ENCODE measurements at places on chromosomes 3 and 15.

DNA sequence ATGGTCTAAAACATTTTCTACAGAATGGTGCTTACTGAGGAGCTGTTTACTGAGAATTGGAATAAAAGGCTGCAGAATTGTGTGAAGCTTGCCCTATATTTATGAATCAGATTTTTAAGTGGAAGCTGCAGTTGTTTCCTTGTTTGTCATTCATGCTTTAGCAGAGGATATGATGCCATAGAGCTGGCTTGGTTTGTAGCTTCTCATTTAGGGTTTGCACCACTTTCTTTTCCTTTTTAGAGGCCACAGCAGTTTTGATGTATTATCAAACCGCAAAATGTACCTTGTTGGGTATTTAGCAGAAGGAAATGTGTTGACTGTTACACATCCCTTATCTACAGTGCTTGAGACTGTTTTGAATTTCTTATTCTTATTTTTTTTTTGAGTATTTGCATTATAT, 66.2 kb downstream of the RASA2 start:
- DNase-seq: no peak

DNA sequence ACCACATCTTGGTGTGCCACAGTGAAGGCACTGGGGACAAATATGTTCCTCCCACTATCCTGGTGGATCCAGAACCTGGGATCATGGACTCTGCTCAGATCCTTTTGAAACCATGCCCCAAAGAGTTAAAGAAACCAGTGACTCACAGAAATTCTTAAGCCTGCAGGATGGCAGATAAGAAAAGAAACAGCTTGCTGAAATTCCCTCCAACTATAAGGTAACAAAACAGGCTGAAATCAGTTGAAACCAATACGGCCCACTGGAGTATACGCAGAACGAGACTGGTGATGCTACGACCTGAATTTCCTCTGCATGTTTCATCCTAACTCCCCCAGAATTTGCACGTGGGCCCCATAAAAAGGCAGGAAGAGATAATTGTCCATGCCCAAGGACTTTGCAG, 209.6 kb downstream of the TJP1 start:
- DNase-seq: no peak

DNA sequence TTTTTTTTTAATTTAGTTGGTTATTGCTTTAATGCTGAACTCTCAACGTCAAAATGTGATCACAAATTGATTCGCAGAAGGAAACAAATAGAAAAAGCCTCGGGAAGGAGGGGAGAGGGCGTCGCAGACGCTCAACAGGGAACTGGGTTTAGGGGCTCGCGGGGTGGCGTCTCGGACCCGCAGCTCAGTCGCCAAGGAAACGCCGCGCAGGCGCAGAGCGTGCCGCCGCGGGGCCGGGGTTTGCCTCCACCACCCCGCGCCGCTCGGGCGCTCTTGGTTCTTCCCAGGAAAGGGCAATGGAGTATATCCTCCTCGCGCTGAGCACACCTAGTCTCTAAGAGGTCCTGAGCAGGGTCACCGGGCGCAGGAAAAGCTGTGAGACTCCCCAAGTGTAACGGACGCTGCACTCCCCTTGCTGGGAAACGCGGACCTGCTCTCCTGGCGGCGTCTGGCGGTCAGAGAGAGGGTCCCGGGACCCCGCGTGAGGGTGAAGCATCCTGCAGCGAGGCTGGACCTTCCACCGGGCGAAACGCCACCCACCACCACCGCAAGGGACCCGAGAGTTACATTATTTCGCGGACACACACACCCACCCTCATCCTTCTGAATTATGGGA, 753 bp downstream of the PLCH1 start:
- peak; percentile 79 for DNase-seq

DNA sequence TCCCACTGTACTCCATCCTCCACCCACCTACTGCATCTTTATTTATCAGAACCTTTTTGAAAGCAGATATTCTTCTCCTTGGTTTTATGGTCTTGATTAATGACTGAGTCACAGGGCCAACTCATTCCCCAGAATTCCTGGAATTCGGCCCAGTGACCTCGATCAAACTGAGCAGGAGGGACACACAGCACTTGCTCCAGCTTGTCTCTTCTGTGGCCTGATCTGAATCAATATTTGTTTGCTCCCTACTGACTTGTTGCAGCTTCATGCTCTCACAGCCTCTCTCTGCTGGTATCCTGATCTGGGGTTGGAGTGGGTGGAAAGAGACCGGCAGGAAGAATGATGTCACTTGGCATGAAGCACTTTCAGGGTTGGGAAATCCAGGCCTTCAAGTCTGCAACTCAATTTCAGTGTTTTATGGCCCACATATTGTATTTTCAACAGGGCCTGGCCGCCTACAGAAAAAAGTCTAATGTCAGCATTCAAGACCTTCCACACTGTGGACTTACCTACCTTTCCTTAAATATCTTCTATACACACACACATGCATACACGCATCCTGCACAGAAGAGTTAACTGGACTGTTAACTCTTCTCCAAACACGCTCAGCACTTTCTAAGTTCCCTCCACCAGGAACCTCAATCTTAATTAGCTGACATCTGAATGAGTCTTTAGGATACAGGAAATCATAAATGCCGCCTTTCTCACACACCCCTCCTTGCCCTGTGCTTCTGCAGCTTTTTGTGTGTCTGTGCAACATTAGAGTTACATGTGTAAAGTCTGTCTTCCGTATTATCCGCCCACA, 4.6 kb downstream of the ANXA2 start:
- peak; percentile 98 for DNase-seq

DNA sequence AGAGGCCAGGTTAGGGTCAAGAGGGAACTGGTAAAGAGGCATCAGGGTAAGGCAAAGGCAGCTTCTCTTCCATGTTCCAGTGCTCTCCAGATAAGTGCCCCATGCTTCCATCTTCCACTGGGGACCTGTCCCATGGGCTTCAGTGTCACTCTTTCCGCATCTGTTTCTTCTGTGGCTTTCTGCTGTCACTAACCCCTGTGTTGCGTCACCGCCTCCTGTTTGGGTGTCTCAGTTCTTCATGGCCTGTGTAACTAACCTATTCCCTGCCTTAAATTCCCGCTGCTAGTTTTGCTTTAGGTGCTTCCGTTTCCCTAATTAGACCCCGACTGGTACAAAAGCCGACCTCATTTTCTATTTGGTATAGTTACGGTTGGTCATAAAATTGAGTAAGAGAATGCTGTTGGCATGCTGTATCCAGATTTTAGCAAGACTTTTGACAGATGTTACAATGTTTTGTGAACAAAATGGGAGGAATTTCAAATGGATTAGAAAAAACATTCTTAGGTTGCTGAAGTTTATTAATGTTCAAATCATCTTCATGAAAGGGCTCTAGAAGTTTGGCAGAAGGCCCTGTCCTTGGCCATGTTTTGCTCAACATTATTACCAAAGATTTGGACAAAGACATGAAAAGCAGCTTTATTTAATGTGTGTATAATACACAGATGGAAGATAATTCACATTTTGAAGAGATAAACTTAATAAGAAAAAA, 245.3 kb downstream of the BBX start:
- DNase-seq: no peak

DNA sequence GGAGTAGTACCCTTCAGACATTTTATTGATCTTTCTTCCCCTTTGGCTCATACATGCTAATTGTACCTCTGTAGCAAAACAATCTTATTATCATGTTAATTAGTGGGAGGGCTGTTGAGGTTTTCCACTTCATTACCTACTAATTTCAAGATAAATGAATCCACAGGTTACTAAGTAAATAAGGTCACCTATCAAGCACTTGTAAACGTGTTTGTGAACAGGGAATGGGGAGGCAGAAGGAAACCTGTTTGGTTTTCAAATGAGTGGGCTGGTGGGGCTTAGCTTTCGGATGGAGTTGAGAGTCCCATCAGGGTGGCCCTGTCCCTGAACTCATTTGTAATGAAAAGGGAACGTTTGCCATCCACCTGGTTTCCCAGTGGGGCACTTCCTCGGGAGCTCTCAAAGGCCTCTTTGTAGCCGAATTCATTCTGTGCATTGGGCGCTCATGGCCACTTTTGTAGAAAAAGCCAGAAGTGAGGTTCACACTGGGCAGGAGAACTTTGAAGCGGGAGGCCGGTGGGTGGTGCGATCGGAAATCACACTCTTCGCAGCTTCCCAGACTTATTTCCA, 419.8 kb upstream of the NR2F2 start:
- no peak for DNase-seq

DNA sequence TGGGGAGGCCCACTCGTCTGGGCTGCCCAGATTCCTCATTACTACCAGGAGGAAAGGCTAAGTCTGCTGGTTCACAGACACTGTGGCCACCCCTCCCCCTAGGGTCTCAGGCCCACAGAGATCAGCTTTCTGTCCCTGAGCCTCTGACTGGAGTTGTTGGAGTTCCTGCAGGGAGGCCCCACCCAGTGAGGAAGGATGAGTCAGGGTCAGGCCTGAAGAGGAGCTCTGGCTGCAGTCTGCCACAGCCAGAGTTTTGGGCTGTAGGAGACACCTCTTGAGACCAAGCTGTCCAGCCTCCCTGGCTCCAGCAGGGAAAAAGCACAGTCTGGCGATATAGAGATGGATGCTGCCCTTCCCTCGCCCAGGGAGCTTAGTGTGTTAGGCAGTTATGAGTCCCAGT, 720.9 kb upstream of the SEMA6D start:
- DNase-seq: no peak

- no peak for DNase-seq
Observed at GRCh38 chr3:170476291-170476690, 57.6 kb downstream of the CLDN11 start.

- DNase-seq: no peak
Observed at GRCh38 chr3:195285372-195285771, 14.4 kb upstream of the XXYLT1 start.

- DNase-seq: no peak
Observed at GRCh38 chr3:172132721-172133311, 93.4 kb downstream of the FNDC3B start.

GRCh38 chr3:83039422-83039821, 1278.0 kb upstream of the GBE1 start:
- DNase-seq: peak; percentile 46

DNA sequence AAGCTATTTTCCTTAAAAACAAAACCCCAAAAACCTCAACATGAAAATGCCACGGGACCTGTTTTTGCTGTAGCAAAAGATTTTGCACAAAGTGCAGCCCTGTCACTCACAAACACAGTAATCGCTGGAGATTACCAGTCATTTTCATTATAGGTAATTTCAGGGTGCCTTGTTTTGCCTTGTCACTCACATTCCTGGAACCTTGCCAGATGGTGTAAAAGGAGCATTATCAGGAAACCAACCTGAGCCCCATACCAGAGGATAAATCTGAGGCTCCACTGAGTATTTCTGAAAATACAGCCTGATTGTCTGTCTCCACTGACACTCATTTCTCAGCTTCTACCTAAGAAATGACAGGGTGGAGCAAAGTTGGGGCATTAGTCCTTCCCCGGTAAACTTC, 791.3 kb upstream of the LMCD1 start:
- DNase-seq: no peak

DNA sequence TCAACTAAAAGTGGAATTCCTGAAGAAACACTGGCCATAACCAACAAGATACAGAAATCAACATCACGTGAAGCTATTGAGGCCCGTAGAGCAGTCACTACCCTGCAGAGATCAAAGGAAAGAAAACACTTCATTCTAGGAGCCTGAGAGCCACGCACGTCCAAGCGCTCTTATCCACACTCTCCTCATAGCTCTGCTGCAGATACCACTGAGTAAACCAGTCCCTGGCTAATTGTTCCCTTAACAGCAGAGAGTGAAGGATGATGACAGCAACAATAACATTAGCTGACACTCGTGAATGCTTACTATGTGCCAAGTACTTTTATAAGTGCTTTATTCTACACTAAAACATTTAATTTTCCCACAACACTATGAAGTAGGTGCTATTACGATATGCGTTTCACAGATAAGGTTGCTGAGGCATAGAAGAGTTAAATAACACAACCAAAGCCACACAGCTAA, 271.0 kb upstream of the GADL1 start:
- DNase-seq: peak; percentile 14

DNA sequence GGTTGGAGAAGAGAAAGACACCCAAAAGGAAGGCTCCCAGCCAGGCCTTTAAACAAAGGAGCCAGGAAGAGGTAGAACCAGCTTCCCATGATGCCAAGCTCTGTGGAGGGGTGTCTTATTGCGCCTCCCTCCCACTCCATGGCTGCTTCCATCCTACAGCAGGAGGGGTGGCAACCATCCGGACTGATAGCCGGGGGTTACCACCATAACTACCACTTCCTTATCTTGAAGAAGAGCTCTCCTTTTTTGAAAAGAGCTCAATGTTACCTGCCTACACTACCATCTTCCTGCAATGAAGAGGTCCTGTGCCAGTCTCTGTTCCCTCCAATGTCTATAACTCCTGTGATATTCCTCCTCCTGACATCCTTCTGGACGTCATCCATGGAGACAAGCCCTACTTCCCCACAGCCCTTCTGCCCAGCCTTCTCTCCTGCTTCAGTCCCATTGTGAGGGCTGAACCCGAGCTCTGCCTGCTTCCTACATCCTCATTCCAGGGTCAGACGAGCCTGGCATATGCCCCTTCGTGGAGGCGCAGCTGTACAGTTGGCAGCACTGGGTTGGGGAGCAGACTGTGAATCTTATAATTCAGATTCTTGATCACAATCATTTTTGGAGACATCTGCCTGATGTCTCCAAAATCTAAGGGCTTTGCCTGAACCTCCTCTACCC, 8.5 kb downstream of the CCDC9B start:
- DNase-seq: no peak

GRCh38 chr3:102054543-102055080, 205.3 kb downstream of the NFKBIZ start:
- DNase-seq: no peak

DNA sequence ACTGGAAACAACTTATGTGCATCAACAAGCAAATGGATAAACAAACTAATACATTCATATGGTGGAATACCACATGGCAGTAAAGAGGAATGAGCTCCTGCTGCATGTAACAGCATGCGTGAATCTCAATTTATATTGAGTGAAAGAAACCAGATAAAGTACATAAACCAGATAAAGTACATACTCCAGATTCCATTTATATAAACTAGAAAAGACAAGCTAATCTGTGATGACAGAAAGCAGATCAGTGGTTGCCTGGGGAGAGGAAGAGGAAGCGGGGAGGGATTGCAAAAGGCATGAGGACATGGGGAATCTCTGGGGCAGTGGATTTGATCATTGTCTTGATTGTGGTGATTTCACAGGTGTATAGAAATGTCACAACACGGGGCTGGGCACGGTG, 34.2 kb downstream of the LIMD1 start:
- no peak for DNase-seq

GRCh38 chr3:17686613-17687012, 55.8 kb downstream of the TBC1D5 start:
- no peak for DNase-seq
